Sciatic nerve (tissue), 2 donors: ENCODE measurements at places on chromosomes 11 and 22.

- DNase-seq = no peak
Observed at GRCh38 chr11:6433998-6434660, 6.7 kb downstream of the HPX start.

GRCh38 chr22:40547729-40548143 lies 88.8 kb downstream of the MRTFA start:
- no peak for DNase-seq

DNA sequence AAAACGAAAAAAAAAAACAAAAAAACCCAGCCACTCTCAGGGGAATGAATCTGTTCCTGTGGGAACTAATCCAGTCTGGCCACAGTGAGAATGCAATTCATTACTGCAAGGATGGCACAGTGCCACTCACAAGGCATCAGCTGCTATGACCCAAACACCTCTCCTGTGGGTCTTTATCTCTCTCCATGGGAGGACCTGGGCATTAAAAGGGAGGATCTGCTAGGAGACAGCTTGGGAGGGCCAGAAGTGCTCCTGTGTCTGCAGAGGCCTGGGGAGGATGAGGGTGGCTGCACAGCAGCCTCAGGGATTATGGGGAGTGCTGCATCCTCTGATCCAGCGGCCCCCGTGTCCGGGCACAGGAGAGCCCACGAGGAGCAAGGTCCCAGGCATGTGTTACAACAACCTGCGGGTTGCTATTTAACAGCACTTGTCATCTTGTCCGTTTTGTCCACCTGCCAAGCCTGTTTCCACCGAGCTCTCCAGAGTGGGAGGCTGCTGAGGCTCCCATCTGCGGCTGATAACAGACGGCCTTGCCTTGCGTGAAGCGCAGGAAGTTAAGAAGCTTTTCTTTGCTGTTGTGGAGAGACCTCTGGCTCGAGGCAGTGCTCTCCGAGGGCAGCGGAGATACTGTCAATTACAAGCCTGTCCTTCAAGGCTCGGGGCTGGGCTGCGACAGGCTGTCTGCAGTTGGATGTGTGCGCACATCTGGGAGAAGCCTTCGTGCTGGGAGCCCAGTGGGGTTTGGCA lies 97.7 kb downstream of the NXPE2 start:
- DNase-seq = no peak

GRCh38 chr11:15336021-15336420 lies 221.3 kb downstream of the INSC start:
- DNase-seq = no peak

- no peak for DNase-seq
Observed at GRCh38 chr11:95542868-95543551, 246.6 kb downstream of the FAM76B start.

DNA sequence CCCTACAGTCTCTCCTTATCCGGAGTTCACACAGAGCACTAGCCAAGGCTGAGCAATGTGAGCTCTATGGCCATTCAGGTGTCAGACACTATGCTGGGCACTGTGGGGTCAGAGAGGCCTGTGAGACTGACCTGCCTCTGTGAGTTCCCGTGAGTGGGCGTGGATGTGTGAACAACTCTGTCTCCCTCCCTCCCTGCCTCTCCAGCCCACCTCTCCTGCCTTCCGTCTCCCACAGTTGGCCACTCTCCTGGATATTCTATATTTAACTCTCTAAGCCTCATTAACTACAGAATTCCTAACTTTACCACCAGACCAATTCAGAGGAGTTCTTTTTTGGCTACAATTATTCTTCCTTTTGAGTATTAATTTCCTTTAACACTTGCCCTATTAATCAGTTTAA lies 191.6 kb upstream of the NCAM1 start:
- DNase-seq = no peak

GRCh38 chr11:75845324-75845723 lies 30.3 kb downstream of the UVRAG start:
- DNase-seq = no peak

GRCh38 chr11:131615611-131616010 lies 245.2 kb downstream of the NTM start:
- DNase-seq = no peak

DNA sequence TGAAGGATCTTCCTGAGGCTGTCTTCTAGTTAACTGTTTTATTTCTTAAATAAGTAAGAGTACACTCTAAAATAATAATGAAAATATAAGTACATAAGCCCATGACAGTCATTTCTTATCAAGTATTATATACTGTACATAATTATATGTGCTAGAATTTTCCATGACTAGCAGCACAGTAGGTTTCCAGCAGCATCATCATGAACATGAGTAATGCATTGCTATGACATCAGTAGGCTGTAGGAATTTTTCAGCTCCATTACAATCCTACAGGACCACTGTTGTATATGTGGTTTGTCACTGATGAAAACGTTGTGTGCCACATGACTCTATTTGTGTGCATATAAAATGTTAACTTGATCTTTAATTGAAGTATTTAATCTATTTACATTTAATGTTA lies 22.0 kb downstream of the ZNF202 start:
- DNase-seq = no peak

DNA sequence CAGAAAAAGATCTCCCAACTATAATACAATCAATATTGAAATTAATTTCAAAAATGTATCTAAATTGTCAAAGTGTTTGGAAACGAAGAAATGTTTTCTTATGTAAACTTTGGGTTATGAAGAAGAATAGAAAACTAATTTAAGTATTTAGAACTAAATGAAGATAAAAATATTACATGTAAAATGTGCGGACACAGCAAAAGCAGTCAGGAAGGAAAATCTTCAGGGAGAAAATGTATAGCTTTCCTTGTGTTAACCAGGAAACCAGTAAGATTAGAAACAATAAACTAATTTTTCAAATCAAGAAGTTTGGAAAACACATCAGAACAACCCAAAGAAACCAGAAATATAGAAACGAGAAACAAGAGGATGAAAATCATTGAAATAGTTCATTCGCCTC lies 466.5 kb downstream of the BRD1 start:
- DNase-seq = no peak

DNA sequence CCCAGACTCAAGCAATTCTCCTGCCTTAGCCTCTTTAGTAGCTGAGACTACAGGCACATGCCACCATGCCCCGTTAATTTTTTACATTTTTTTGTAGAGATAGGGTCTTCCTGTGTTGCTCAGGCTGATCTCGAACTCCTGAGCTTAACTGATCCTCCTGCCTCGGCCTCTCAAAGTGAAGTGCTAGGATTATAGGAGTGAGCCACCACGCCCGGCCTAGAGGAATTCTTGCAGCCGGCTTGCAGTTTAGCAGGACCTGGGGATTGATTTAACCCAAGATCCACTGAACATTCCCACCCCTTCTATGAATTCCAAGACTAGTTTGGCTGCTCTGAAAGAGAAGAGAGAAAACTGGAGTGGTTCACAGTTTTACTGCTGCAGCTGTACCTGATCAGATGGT lies 63.3 kb upstream of the TNRC6B start:
- DNase-seq = no peak

GRCh38 chr11:25432376-25432775 lies 899.6 kb upstream of the ANO3 start:
- no peak for DNase-seq

GRCh38 chr11:105821781-105822180 lies 200.3 kb downstream of the MSANTD4 start:
- DNase-seq = no peak

GRCh38 chr11:108093128-108093904 lies 28.1 kb upstream of the ACAT1 start:
- DNase-seq = no peak

- no peak for DNase-seq
Observed at GRCh38 chr11:87859636-87860035, 315.6 kb downstream of the RAB38 start.

DNA sequence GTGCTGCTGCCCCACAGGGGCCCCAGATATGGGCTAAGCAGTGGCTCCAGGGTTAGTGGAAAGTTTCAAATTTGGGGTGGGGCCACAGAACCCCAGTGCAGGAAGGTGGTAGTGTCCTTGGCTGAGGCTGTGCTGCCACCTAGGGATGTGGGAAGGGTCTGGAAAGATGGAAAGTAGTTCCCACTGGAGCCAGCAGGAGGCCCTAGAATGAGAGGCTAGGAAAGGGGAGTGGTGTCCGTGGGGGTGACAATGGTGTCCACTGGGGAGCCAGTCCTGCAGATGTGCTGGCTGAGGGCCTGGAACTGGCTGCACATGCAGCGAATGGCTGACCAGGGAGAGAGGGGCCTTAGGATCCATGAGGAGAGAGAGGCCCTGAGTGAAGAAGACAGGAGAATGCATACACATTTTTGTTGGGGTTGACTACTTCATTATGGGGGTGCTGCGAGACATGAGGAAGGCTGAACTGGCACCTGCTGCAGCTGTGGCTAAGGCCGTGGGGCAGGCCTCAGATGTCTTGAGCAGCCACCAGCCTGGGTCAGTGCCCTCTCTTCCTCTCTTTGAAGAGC lies 21.1 kb downstream of the RFPL3 start:
- DNase-seq = no peak

GRCh38 chr11:19447150-19447566 lies 206.4 kb upstream of the E2F8 start:
- no peak for DNase-seq

GRCh38 chr11:25927411-25927953 lies 404.4 kb upstream of the ANO3 start:
- DNase-seq = no peak

- no peak for DNase-seq
Observed at GRCh38 chr11:123690485-123690884, 36.1 kb upstream of the SCN3B start.

- peak; percentile 91 for DNase-seq
Observed at GRCh38 chr22:37752189-37753087, 55.3 kb upstream of the GCAT start.

DNA sequence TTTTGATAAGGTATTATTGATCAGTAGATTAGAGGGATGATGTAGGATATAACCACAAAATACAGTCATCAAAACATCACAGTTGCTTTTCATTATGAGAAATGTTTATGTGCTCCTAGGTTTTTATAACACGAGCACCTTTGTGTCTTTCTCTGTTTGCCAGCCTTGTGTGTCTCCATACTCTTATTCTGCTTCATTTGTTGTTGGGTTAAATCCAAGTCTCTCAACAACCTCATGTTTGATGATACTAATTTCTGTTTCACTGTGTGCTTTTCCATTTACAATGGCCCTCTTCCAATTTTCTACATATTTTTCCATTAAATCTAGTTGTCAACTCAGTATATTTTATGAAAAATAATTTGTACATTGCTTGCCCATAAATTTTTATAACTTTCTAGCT lies 107.7 kb upstream of the POU2AF2 start:
- no peak for DNase-seq

GRCh38 chr11:46285594-46286033 lies 8.2 kb downstream of the CREB3L1 start:
- DNase-seq = no peak

DNA sequence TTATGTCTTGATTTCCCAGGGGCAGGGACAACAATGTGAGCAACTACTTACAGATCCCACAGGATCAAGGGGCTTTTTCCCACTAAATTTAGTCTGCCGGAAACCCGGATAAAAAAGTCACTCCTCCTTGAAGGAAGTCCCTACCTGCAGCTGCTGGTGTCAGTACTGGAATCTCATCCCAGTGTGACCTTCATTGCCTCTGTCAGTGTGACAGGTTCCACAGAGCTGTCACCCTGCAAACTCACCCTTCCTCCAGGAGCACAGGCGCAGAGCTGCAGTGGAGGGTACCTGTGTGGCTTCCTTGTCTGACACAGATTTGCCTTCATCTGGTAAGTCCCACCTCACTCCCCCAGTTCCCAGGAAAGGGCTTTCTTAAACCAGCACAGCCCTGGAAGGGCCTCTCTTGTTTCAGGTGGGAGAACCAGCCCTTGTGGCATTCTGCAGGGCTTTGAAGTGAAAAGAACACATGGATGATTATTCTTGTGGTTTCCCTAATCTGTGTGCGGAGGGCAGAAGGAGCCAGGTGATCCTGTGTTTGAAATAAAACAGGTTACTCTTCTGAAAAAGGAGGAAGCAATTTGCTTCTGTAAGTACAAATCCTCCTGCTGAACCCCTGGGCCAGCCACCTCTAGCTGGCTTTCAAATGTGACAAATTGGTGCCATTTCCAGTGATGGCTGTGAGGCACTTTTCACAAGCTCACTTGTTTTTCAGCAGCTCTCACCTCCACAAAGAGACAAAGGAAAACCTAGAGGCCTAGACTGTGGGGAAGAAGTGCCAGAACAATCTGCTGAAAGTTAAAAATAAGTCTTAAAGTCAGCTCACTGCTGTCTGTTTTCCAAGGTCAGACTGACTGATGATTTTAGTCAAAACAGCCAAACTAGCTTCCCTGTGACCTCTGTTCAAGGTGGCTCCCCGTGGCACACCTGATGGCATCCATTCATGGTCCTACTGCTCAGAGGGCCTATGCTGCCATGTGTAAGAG lies 9.2 kb upstream of the PRSS23 start:
- no peak for DNase-seq

GRCh38 chr11:113148076-113148475 lies 166.3 kb upstream of the TTC12 start:
- no peak for DNase-seq

GRCh38 chr11:33443684-33444083 lies 186.5 kb downstream of the HIPK3 start:
- DNase-seq = no peak

- DNase-seq = no peak
Observed at GRCh38 chr11:112113539-112114457, 27.1 kb downstream of the SDHD start.

GRCh38 chr22:29195118-29195963 lies 10.4 kb upstream of the EMID1 start:
- no peak for DNase-seq

DNA sequence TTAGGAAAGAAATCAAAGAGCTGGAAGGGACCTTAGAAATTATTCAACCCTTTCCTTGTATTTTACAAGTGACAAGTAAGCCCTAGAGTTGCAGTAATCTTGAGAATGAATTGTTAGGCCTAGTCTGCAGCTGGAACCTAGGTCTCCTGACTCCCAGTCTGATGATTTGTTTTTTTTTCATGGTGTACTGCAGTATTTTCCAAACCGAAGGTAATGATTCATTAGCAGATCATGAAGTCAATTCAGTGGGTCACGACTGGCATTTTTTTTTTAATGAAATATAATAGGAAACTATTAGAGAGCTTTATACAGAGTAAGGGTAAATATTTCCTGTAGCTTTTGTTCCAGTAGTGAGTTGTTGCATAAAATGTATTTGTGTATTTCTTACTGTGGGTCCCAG lies 42.8 kb downstream of the EXT2 start:
- no peak for DNase-seq

DNA sequence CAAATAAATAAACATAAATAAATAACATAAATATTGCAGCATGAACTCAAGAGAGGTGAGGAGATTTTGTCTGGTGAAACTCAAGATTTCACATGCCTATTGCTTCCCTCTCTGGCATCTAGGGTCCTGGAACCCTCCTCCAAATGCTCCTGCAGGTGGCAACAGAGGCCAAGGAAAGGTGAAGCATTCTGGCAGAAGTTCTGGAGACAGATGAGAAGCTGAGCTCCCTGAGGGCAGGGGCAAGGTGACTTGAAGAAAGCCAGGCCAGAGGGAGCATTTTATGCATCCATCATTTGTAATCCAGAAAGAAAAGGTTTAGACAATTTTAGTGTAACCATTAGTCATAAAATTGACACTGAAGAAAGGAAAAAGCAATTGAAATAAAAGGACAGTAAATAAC lies 64.9 kb downstream of the ENDOD1 start:
- DNase-seq = peak; percentile 67

GRCh38 chr22:49365910-49366309 lies 461.8 kb downstream of the BRD1 start:
- DNase-seq = peak; percentile 33
